ENCODE measurements at places on chromosomes 4 and X. TPM values are rescaled to one million over a fixed set of nuclear protein-coding genes. Genes with fewer than 3 reads are reported as not detected.

DNA sequence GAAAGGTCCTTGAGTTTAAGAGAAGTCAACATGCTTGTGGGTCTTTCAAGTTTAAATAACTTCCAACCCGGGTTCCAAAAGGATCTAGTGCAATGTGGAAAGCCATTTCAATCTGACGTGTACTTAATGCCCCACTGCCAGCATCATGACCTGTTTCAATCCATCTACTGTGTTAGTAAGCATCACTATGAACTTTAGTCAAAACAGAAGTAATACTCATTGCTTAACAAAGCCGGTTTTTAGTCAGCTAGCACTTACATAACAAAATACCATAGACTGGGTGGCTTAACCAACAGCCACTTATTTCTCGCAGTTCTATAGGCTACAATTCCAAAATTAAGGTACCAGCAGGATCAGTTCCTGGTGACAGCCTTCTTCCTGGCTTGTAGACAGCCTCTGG is 677.5 kb downstream of the DMD start:
- H3K4me3 ChIP-seq: no peak overlapping the region
- H3K27me3 ChIP-seq: no peaks in the 10 kb centered on the region
- peaks cover 5% of the 10 kb centered on the region for H3K36me3 ChIP-seq
- DNase-seq: no peak
- no peaks in the 10 kb centered on the region for H3K4me1 ChIP-seq

DNA sequence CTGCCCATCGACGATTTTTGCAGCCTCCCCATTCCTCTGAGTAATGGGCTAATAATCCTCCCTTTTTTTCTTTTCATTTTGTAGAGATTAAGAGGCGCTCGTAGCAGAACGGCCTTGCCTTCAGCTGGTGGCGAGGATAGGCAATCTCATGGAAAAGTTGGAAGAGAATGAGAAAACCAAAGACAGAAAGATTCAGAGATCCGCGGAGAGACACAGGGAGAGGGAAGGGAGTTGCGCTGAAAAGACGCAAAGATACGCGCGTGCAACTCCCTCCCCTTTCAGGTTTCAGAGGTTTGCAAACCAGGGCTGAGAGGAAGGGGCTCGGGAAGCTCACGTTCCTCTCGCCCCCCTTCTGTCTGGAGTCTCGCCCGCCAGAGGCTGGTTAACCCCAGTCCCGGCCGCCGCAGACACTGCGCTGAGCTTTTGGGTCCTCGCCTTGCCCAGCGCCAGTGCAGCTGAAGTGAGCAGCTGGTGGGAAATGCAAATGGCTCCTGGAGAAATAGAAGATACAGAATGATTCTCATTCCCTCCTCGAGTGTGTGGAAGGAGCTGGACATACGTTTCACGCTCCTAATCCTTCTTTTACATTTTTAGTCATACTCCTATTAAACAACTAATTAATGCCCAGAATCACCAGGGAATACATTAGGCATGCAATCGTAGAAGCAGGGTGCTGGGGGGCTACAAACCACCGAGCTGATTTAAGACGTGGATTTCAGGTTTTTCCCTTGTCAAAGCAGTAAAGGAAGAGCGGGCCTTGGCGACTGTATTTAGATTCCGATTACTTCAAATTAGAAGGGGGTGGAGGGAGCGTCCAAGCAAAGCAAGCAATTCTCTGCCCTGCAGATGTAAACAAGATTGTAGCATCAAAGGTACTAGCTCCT is 16.6 kb upstream of the PITX2 start:
- no peaks in the 10 kb centered on the region for H3K36me3 ChIP-seq
- peaks cover 12% of the 10 kb centered on the region for H3K4me1 ChIP-seq
- DNase-seq: peak; percentile 69
- peak overlapping the region; percentile 78 for H3K4me3 ChIP-seq
- H3K27ac ChIP-seq: no peak overlapping the region

- H3K4me1 ChIP-seq: no peaks in the 10 kb centered on the region
- no peak overlapping the region for H3K4me3 ChIP-seq
- H3K27ac ChIP-seq: no peak overlapping the region
- H3K27me3 ChIP-seq: peaks cover 9% of the 10 kb centered on the region
Measured at GRCh38 chrX:120823556-120823955, 52.1 kb downstream of the CT47B1 start.

GRCh38 chrX:68892651-68893050 is 63.8 kb downstream of the EFNB1 start:
- no peak overlapping the region for H3K27ac ChIP-seq
- peaks cover 5% of the 10 kb centered on the region for H3K27me3 ChIP-seq
- H3K4me1 ChIP-seq: no peaks in the 10 kb centered on the region
- no peak for DNase-seq

DNA sequence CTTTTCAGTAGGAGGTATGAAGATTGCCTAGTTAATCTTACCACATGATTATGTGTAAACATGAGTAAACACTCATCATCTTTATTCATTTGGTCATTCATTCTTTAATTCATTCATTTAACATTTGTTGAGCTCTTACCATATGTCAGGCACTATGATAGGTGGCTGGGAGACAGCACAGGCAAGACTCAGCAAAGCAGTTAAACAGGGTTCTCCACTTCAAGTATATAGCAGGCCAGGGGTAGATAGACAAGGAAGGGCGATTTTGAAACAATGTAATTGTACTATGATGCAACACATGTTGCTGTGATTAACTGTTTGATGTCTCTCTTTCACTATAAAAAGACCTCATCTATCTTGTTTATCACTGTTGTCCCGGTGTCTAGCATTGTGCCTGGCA is 84.3 kb upstream of the GPR101 start:
- H3K4me1 ChIP-seq: no peaks in the 10 kb centered on the region
- no peak overlapping the region for H3K4me3 ChIP-seq
- no peaks in the 10 kb centered on the region for H3K27me3 ChIP-seq
- H3K27ac ChIP-seq: no peak overlapping the region

- H3K4me1 ChIP-seq: no peaks in the 10 kb centered on the region
- no peaks in the 10 kb centered on the region for H3K36me3 ChIP-seq
- no peaks in the 10 kb centered on the region for H3K27me3 ChIP-seq
- no peak for DNase-seq
- H3K27ac ChIP-seq: no peak overlapping the region
- H3K4me3 ChIP-seq: no peak overlapping the region
Measured at GRCh38 chr4:20408611-20409010, 156.9 kb downstream of the SLIT2 start.

DNA sequence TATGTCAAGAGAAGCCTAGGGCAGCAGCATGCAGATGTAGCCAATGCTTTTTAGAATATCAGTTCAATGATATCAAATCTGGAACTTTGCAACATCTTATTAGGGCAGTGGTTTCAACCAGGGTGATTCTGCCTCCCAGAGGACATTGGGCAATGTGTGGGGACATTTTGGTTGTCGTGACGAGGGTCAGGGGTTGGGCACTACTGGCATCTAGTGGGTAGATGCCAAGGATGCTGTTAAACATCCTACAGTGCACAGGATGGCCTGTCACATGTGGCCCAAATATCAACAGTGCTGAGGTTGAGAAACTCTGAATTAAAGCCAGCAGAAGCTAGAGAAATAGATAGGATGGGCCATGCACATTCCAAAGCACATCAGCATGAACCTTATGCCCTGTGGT is 152.3 kb downstream of the AMELX start:
- DNase-seq: no peak
- no peaks in the 10 kb centered on the region for H3K36me3 ChIP-seq
- H3K4me3 ChIP-seq: no peak overlapping the region
- no peaks in the 10 kb centered on the region for H3K27me3 ChIP-seq
- no peak overlapping the region for H3K27ac ChIP-seq

DNA sequence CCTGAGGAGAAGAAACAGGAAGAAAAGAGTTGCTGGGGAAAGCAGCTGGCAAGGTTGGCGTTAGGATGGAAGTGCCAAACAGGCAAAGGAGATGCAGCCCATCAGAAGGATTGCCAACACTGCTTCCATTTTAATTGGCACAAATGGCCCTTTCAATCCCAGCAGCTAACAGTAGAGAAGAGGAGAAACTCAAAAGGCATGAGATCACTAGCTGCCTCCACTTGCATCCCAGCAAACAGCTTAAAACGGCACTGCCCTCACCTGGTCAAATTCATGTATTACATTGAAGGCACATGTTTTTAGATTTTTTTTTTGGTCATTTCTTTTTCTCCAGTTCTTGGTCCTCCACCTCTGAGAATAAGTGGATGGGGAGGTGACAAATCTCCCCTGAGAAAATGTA is 14.9 kb upstream of the LOC101059915 start:
- H3K27ac ChIP-seq: no peak overlapping the region
- no peak for DNase-seq
- no peaks in the 10 kb centered on the region for H3K4me1 ChIP-seq
- no peak overlapping the region for H3K4me3 ChIP-seq
- no peaks in the 10 kb centered on the region for H3K36me3 ChIP-seq

GRCh38 chrX:24761306-24761705 is 67.6 kb downstream of the POLA1 start:
- DNase-seq: no peak
- no peaks in the 10 kb centered on the region for H3K27me3 ChIP-seq
- no peak overlapping the region for H3K27ac ChIP-seq
- no peaks in the 10 kb centered on the region for H3K4me1 ChIP-seq
- H3K4me3 ChIP-seq: no peak overlapping the region
- peaks cover 26% of the 10 kb centered on the region for H3K36me3 ChIP-seq

DNA sequence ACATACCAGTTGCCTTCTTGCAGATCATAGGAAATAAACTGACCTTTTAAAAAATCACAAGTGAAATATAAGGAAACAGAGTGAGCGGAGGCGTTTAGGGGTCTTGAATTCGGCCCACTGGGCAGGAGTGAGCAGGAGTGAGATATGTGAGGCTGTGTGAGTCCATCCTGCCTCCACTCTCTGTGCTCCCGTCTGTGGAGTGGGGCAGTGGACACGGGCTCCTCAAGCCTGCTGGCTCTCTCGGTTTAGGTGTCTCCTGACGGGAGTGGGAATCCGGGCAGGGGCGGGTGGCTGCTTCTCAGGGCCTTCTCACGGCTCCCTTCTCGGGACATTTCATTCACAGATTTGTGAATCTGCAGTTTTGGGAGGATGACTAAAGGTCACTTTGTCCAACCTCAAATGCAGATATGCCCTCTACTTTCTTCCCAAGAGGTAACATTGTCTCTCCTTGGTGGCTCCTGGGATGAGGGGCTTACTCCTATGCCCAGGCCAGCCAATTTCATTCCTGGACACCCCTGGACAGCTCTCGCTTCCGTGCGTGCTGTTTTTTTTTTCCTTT is 27.6 kb downstream of the CYTL1 start:
- H3K27ac ChIP-seq: no peak overlapping the region
- H3K36me3 ChIP-seq: no peaks in the 10 kb centered on the region
- H3K4me3 ChIP-seq: no peak overlapping the region
- H3K27me3 ChIP-seq: no peaks in the 10 kb centered on the region

DNA sequence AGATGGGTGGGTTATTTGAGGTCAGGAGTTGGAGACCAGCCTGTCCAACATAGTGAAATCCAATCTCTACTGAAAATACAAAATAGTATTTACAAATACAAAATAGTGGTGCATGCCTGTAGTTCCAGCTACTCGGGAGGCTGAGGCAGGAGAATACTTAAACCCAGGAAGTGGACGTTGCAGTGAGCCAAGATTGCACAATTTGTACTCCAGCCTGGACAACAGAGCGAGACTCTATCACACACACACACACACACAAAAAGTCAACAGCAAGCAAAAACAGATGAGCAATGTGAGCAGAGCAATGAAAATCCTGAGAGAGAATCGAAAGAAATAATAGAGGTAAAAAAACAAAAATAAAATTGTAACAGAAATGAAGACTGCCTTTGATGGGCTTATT is 168.8 kb downstream of the PCDH18 start:
- no peak overlapping the region for H3K27ac ChIP-seq
- H3K4me1 ChIP-seq: no peaks in the 10 kb centered on the region
- H3K27me3 ChIP-seq: no peaks in the 10 kb centered on the region
- H3K36me3 ChIP-seq: no peaks in the 10 kb centered on the region
- no peak overlapping the region for H3K4me3 ChIP-seq

DNA sequence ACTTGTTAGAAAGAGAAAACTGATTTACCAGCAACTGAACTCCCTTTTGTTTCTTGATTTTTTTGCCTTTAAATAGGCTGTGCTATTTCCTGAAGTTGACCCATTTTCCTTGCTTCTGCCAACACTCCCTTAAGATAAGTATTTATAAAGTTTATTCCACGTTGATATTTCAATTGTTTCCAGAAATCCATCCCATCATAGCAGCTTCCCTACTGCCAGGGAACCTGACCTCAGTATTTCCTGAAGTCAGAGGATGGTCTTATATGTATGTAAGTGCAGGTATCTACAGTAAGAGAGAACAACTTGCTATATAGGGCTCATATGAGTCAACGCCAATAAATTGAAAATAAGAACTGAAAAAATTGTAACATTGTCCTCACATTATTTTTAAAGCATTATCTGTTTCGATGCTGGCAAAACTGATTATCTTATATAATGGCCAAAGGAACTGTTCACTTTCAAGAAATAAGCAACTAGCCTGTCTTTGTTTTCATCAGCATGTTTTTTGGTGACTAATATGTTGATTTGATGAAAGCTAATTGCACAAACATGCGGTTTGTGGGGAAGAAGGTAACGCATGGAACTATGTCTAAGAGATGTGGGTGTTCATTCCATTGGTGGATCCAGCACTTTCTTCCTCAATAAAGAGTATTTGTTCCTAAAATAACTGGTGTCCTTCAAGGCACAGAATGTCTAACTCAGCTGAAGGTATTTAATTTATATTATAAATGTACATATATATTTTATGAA is 4.7 kb downstream of the LIMCH1 start:
- H3K4me3 ChIP-seq: no peak overlapping the region
- H3K36me3 ChIP-seq: no peaks in the 10 kb centered on the region
- H3K27ac ChIP-seq: no peak overlapping the region
- H3K4me1 ChIP-seq: peaks cover 4% of the 10 kb centered on the region

DNA sequence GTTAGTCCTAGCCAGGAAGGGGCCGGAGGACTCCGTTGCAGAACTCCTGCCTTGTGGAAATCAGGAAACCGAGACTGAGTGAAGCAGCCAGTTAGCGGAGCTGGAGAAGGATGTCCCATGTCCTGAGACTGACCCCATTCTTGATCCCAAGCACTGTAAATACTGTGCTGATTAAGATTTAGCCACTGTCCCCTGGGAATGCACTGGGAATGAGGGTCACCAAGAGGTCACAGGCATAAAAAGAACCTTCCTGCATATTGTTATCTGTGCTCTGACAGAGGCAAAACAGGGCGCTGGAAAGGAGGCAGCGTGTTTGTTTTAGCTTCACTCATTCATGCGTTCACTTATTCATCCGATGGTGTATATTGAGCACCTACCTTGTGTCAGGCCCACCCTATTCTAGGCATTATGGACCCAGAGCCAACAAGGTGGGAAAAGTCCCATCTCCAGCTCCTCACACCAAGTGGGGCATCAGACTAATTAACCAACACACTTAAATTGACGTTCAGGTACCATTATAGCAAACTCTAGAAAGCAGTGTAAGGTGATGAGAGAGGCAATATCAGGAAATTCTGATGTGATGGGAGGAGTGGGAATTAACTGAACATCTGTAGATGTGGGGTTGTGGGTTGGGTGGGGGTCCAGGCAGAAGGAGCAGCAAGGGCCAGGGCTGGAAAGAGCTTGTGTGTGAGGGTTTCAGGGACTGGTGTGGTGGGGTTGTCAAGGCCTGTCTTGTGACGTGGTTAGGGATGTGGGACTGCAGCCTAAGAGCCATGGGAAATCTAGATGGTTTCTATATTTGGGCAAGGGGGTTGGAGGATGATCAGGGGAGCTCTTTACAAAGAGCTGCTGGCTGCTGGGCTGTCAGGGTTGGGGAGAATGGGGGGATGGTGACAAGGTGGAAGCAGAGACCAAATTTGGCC is 10.6 kb upstream of the SLC2A9 start:
- no peaks in the 10 kb centered on the region for H3K4me1 ChIP-seq
- H3K4me3 ChIP-seq: no peak overlapping the region
- DNase-seq: peak; percentile 8
- H3K27me3 ChIP-seq: no peaks in the 10 kb centered on the region
- no peak overlapping the region for H3K27ac ChIP-seq
- no peaks in the 10 kb centered on the region for H3K36me3 ChIP-seq

The SNCA gene
- total RNA-seq: 8.5 TPM

The NSG1 gene
- total RNA-seq: 9.3 TPM

The PDE6B gene
- total RNA-seq: 10.2 TPM

The NALF2 gene
- total RNA-seq: 11.2 TPM

The IDS gene
- 39.2 TPM for total RNA-seq

The PNCK gene
- 26.8 TPM for total RNA-seq

The CT45A3 gene
- not detected for total RNA-seq

Data from H9 (cell line).